Inflammatory macrophage treated with lipopolysaccharide for 4 hours (primary cell): ENCODE measurements at places on chromosomes 2 and 18.

- DNase-seq = no peak
Observed at GRCh38 chr2:121019071-121019470, 265.9 kb downstream of the TFCP2L1 start.

GRCh38 chr2:236956031-236956618, 129.6 kb upstream of the COPS8 start:
- no peak for DNase-seq

- no peak for DNase-seq
Observed at GRCh38 chr2:7377916-7378569, 460.8 kb downstream of the RNF144A start.

DNA sequence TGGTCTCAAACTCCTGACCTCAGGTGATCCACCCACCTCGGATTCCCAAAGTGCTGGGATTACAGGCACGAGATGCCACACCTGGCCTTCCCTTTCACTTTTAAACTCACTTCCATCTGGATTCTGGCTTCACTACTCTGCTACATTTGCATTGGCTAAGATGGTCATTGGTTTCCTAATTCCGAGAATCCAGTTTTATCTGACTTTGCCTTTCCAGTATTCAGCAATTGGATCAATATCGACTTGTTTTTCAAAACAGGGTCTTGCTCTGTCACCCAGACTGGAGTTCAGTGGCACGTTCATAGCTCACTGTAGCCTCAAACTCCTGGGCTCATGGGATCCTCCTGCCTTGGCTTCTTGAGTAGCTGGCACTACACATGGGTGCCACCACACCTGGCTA, 4.7 kb upstream of the CD302 start:
- DNase-seq = no peak

GRCh38 chr2:132415256-132415914, 1.2 kb upstream of the GPR39 start:
- DNase-seq = no peak

DNA sequence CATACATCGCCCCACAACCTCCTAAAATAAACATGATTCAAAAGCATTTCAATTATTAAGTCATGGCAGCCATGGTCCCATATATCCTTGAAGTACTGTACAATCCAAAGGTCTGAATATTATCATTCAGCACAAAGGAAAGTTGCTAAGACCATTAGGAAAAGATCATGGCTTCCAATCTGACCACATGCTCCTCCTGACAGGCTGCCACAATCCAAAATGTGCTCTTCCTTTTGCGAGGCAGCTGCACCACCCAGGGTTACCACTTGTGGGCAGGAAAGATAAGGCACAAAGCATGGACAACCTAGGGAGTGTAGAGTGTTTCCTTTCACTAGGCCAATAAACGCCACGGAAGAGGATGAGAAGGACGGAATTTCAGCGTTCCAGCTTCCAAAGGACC, 5.4 kb downstream of the BOLA3 start:
- DNase-seq = no peak

GRCh38 chr2:134460583-134460998, 206.7 kb downstream of the MGAT5 start:
- peak; percentile 19 for DNase-seq

DNA sequence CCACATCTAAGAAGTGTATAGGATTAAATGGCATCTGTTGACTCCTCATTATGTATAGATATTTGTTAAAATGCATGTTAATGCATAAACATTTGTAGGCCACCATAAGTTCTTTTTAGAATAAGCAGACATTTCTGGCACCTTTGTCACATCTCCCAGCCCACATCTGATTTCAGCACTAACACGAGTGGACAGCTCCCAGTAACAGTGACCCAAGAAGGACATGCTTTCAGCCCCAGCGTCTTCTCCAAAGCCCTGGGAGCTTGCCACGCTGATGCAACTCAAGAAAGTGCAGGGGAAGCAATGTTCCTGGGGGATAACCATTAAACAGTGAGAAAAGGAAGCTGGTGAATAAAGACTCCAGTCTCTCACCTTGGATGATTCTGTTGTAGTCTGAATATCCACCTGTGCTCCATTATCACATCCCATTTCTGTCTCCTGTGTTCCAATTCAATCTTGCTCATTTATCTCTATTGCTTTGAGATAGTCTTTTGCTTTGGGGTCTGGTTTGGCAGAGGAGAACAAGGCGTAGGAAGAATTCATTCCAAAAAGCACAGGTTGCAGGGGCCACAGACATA, 182.6 kb upstream of the THSD7B start:
- DNase-seq = no peak

- no peak for DNase-seq
Observed at GRCh38 chr2:212299943-212300342, 238.7 kb downstream of the ERBB4 start.
